ENCODE measurements at places on chromosomes 11 and 22. TPM values are rescaled to one million over a fixed set of nuclear protein-coding genes. Genes with fewer than 3 reads are reported as not detected.

DNA sequence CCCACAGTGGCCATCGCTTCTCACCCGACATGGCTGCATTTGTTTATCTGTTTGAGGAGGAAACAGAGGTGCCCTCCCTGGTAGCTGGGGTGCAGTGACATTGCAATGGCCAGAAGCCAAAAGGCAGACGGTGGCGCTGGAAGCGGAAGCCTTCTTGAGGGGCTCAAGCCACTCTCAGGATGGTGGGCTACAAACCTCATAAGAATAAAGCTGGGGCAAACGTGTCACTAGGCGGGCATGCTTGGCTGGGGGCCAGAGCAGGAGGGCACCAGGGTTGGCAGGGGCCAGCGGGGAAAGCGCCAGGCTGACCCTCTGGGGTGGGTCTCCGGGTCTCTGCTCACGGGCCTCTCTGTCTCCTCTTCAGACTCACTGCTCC lies 12.6 kb downstream of the TNNT3 start:
- no peak for DNase-seq

DNA sequence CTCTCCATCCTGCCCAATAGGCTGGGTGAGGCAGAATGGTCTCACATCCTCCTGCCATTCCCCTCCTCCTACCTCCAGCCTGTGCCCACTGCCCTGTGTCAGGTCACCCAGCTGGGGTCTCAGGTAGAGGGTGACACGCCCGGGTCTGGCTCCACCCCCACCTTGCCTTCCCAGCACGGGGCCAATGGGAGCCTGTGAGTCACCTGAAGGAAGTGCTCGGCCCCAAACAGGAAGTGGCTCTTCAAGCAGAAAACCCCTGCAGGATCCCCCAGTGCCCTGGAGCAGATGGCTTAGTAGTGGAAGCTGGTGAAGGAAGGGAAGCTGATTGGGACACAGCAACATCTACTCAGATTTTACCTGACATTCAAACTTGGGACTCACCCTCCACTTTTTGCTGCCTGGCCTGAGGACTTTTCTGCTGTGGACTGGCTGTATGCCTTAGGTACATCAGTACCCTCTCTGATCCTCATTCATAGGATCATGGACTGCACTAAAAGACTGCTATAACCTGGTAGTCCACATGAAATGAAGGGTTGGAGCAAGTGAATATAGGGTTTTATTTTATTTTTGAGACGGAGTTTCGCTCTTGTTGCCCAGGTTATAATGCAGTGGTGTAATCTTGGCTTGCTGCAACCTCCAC lies 33.4 kb downstream of the GDPD5 start:
- no peak for DNase-seq

- no peak for DNase-seq
Observed at GRCh38 chr11:121561240-121561639, 108.5 kb upstream of the SORL1-AS1 start.

GRCh38 chr11:6640985-6641701 lies 14.5 kb downstream of the DCHS1 start:
- DNase-seq: no peak

DNA sequence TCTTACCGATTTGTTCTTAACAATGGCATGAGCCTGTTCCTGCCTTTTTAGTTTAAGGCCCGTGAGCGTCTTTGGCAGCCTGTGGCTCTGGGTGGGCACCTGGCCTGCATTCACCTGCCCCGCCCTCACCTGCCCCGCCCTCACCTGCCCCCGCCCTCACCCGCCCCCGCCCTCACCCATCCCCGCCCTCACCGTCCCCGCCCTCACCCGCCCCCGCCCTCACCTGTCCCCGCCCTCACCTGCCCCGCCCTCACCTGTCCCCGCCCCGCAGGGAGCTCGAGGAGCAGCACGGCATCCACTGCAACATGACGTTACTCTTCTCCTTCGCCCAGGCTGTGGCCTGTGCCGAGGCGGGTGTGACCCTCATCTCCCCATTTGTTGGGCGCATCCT lies 14.2 kb downstream of the GATD1 start:
- DNase-seq: no peak

DNA sequence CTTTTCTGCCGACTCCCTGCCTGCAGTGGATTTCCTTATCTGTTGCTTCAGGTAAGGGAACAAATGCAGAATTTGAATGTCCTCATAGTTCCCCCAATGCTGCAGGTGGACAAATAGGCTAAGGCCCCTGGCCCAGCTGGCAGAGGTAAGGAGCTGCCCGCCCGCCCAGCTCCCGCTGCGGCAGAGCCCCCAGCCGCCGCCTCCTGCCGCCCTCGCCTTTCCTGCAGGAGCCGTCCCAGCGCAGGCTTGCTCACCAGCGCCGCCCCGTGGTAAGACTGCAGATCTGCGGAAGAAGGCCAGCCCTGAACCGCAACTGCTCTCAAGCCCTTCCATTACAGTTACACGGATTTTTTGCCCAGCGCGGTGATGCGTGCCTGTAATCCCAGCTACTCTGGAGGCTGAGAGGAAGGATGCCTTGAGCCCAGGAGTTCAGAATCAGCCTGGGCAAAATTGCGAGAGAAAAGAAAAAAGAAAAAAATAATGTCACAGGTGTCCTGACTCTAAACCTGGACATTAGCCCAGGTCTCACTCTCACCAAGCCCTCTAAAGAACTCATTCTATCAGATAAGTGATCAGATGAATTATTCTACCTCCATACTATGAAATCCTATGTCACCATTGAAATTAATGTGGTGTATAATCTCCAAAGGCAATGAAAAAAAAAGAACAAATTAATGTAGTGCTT lies 51.2 kb upstream of the EMID1 start:
- DNase-seq: peak; percentile 88

DNA sequence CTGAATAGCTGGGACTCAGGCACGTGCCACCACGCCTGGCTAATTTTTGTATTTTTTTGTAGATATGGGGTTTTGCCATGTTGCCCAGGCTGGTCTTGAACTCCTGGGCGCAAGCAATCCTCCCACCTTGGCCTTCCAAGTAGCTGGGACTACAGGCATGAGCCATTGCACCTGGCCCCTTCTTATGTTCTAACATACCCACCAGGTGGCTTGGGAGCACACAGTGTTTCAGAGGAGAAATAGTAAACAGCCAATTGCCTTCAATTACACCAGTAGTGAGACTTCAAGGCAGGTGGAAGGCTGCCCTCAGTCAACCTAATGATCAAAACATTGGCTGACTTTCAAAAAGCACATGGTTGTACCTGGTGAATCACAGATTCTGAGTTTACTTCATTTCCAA lies 167.2 kb downstream of the SWAP70 start:
- no peak for DNase-seq

GRCh38 chr11:12507391-12507790 lies 130.0 kb downstream of the PARVA start:
- DNase-seq: no peak

DNA sequence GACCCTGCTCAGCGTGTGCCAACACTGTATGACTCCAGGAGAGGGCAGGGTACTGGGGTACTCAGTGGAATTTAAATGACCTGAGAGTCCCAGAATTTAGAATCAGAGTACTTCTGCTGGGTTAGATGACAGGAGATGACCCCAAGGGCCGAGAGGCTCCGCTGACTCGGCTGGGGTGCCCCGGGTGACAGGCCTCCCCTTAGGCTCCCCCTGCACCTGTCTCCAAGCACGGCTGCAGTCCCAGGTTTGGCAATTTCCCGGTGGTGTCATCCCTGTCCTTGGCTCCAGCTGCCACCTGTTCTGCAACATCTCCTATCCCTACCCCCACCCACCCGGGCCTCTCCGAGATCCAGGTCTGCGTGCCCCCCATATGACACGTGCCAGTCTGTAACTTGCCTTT lies 1.3 kb downstream of the ACTN3 start:
- peak; percentile 80 for DNase-seq

GRCh38 chr11:36564376-36565030 lies 3.3 kb upstream of the RAG1 start:
- no peak for DNase-seq

- no peak for DNase-seq
Observed at GRCh38 chr11:103325686-103326069, 216.5 kb downstream of the DYNC2H1 start.

DNA sequence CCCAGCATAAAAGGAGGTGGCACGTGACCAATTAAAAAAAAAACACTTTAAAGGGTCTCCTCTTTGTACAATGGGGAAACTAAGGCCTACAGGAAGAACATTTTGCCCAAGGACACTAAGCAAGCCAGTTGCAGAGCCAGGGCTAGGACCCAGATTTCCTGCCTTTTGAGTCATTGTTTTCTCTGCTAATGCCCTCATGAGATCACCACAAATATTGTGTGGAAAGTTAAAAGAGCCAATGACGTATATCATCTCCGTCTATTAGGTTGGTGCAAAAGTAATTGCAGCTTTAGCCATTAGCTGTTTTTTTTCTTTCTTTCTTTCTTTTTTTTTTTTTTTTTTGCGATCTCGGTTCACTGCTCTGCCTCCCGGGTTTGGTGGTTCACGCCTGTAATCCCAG lies 24.1 kb upstream of the LRRC32 start:
- DNase-seq: no peak

- no peak for DNase-seq
Observed at GRCh38 chr11:74306435-74307175, 4.8 kb downstream of the P4HA3 start.

GRCh38 chr22:27627444-27627833 lies 174.1 kb downstream of the MN1 start:
- DNase-seq: no peak

DNA sequence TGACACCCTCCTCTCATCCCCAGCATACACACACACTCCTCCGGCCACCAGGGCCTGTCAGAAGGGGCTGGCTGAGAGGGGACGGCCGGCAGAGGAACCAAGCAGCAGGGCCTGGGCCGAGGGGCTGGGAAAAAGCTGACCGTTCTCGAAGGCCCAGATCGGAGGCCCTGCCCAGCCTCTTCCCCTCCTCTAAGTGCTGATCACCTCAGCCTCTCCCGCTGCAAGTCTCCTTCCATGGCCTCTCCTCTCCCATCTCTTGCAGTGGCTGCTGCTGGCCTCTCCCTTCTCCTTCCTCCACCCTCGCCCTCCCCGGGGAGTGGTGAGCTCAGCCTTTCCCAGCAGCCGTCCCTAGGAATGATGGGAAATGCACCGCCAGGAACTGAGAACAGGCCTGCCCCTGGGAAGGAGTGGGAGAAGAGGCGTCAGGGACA lies 39.6 kb downstream of the ARRB1 start:
- peak; percentile 91 for DNase-seq

OR5D13 gene
- total RNA-seq: not detected

IGSF9B gene
- total RNA-seq: 3.4 TPM

MOGAT2 gene
- total RNA-seq: not detected

TMEM191B gene
- total RNA-seq: not detected

OR5B21 gene
- total RNA-seq: not detected

INPP5J gene
- total RNA-seq: 2.5 TPM

Measured in psoas muscle (tissue), 8 donors.